CD8-positive, alpha-beta memory T cell (primary cell): ENCODE measurements at places on chromosomes 6 and 20. TPM values are rescaled to one million over a fixed set of nuclear protein-coding genes. Genes with fewer than 3 reads are reported as not detected.
A peak's percentile ranks its signal among the peaks of the same experiment; 100 is the strongest.

DNA sequence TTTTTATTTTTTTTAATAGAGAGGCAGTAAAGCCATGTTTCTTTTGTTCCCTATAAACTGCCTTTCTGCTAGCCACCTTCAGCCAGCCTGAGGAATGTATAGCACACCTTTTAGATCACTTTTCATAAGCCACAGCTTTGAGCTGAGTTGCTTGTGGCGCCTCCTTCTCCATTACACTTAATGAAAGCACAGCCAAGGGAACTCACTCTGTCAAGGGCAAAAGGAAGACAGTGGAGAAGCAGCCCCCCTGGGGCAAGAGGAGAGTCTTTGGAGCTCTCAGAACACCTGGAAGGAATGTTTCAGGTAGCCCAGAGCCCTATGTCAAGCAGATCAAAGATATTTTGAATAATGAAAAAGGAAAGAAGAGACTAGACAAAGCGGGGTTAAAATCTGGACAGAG is 235.1 kb downstream of the CLIC5 start:
- no peaks in the 10 kb centered on the region for H3K36me3 ChIP-seq
- H3K27me3 ChIP-seq: no peaks in the 10 kb centered on the region
- H3K27ac ChIP-seq: no peak overlapping the region
- no peak overlapping the region for H3K4me3 ChIP-seq
- no peak for DNase-seq

DNA sequence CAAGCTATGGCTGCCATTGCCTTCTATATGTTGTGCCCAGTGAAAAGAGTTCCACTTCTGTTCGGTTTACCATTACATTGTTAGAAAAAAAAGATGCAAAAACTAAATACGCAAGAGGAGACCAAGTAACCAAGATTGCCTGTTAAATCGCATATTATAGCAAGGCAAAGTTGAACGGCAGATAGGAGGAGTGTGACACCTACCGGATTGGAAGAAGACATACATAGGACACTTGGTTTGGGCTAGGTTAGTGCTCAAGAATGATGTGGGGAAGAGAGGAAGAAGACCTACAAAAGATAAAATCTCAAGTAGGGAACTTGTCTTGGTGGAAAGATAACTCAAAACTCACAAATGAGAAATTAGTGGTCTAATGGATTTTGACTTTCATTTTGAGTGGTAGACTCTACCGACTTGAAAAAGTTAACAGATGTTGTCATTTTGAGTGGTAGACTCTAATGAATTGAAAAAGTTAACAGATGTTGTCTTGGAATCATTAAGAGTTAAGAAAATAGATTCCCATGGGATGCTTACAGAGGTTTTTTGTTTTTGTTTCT is 95.5 kb downstream of the F13A1 start:
- no peak overlapping the region for H3K4me3 ChIP-seq
- DNase-seq: no peak
- H3K36me3 ChIP-seq: no peaks in the 10 kb centered on the region
- no peak overlapping the region for H3K27ac ChIP-seq
- H3K4me1 ChIP-seq: no peaks in the 10 kb centered on the region

DNA sequence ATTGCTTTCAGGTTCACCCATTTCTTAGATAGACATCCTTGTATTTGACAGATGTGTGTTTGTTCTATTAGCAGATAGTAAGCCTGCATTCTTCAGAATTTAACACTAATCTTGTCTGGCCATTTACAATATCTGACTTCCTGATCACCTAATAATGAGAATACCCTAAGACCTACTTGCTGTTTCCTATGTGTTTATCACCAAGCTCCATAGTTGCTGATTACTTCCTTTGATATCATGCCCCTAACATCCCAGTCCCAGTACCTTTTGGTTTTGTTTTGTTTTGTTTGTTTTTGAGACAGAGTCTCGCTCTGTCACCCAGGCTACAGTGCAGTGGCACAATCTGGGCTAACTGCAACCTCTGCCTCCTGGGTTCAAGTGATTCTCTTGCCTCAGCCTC is 143.6 kb upstream of the DST start:
- H3K4me3 ChIP-seq: no peak overlapping the region
- no peaks in the 10 kb centered on the region for H3K27me3 ChIP-seq

GRCh38 chr20:45073221-45073620 is 27.7 kb downstream of the KCNS1 start:
- peaks cover 19% of the 10 kb centered on the region for H3K4me1 ChIP-seq
- H3K27me3 ChIP-seq: no peaks in the 10 kb centered on the region
- H3K27ac ChIP-seq: no peak overlapping the region
- peaks cover 48% of the 10 kb centered on the region for H3K36me3 ChIP-seq
- no peak overlapping the region for H3K4me3 ChIP-seq

DNA sequence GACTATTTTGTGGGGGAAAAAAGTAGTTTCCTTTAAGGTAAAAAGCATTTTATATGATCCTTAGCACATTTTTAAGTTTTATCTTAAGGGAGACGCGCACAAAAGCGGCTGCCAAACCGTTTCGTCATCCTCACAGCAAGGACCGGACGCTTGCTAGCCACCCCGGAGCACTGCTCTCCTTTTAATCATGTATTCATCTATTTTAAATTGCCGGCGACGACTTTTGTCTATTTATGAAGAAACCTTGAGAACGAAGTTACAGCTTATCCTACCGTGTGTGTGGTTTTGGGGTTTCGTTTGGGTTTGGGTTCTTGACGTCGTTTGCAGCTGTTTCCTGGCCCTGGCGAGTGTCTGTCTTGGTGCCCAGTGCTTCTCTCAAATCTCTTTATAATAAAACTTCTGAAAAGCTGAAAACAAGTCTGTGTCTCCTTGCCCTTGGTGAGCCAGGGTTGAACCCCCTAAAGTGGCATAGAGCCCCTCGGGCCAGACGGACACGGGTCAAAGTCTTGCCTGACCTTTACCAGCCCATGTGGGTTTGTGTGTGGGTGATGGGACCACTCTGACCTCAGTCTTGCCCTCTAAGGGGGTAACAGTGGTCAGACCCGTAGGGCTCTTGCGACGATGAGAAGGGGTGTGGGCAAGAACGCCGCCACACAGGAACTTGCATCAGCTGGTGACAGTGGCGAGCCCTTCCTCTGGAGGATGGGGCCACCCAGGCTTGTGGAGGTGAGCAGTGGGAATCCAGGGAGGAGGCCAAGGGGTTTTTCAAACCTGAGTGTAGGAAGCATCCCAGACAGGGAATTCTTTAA is 117.6 kb downstream of the JPH2 start:
- H3K4me1 ChIP-seq: peaks cover 79% of the 10 kb centered on the region
- peak overlapping the region; percentile 44 for H3K27ac ChIP-seq
- peak; percentile 48 for DNase-seq
- no peaks in the 10 kb centered on the region for H3K36me3 ChIP-seq
- peak overlapping the region; percentile 74 for H3K4me3 ChIP-seq

DNA sequence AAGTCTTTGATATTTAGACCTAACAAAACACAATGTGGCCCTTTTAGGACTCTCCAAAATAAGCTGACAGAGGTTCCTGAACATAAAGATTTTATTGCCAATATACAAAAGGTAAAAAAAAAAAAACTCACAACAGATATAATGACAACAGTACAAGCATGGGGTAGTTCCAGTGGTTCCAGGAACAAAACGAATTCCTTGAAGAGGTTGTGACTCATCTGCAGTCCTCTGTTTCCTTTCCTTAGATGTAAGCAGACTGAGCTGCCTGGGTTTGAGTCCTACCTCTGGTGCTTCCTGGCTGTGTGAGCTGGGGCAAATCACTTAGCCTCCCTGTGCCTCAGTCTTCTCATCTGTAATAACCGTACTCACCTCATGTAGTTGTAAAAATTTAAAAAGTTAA is 13.3 kb upstream of the CTAGE9 start:
- no peaks in the 10 kb centered on the region for H3K27me3 ChIP-seq
- H3K36me3 ChIP-seq: no peaks in the 10 kb centered on the region
- DNase-seq: no peak
- no peak overlapping the region for H3K27ac ChIP-seq
- H3K4me3 ChIP-seq: no peak overlapping the region
- no peaks in the 10 kb centered on the region for H3K4me1 ChIP-seq

GRCh38 chr20:35840421-35840820 is 68.6 kb downstream of the PHF20 start:
- DNase-seq: no peak
- no peak overlapping the region for H3K27ac ChIP-seq
- peaks cover 16% of the 10 kb centered on the region for H3K36me3 ChIP-seq
- H3K27me3 ChIP-seq: no peaks in the 10 kb centered on the region

DLK2 gene
- 1.9 TPM for total RNA-seq

LTB gene
- 206 TPM for total RNA-seq

MEI4 gene
- total RNA-seq: not detected

UNC93A gene
- total RNA-seq: not detected

LAMA4 gene
- total RNA-seq: not detected

SMIM26 gene
- total RNA-seq: 45.2 TPM
